ENCODE measurements at places on chromosomes 16 and 17.

DNA sequence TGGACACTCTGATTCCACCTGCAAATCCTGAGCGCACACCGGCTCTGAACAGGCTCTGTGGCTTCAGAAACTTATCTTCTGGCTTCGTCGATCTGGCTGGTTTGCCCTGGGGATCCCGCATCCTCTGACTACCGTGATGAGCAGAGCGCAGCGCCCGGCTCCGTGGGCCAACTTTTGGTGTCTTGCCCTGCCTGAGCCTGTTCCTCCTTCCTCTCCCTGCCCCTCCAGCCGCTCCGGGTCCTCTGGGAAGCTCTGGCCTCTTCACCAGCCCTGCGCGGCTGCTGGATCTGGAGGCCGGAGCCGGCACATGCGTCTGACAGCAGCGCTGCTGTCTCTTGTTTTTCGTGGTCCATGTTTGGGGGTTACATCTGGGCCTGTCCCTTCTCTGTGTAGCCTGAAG is 65.6 kb downstream of the JPH3 start:
- DNase-seq, result no peak

DNA sequence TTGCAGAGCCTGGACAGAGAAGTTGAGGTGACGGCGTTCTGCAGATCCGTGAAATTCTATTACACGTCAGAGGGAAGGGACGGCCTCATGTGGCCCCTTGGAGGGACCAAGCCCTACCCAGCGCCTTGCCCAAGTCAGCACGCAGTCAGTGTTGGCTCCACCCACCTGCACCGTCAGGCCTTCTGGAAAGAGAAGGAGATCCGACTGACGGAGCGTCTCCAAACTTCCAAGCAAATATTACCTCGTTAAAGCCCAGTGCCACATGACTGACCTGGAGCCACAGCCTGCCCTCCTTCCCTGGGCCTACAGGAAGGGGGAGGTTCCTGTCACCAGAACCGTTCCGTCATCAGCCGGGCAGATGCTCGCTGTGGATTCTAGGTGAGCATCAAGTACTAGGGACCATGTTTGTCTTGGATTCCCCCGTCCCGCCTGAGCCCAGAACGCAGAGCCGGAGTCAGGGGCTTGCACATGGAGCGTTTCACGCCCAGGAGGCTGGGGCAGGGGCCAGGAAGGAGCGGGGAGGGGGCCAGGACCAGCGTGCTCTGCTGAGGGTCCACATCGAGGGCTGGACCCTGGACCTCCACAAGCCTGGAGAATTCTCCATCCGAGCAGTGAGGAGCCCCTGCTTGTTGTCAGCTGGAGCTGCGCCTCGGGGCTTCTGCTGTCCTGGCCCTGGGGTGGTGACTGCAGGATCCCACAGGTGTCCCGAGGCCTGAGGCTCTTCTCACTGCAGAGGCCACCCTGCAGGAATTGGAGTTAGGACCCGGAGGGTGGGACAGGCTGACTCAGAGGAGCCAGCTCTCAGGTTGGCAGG is 22.6 kb upstream of the METRNL start:
- no peak for DNase-seq

DNA sequence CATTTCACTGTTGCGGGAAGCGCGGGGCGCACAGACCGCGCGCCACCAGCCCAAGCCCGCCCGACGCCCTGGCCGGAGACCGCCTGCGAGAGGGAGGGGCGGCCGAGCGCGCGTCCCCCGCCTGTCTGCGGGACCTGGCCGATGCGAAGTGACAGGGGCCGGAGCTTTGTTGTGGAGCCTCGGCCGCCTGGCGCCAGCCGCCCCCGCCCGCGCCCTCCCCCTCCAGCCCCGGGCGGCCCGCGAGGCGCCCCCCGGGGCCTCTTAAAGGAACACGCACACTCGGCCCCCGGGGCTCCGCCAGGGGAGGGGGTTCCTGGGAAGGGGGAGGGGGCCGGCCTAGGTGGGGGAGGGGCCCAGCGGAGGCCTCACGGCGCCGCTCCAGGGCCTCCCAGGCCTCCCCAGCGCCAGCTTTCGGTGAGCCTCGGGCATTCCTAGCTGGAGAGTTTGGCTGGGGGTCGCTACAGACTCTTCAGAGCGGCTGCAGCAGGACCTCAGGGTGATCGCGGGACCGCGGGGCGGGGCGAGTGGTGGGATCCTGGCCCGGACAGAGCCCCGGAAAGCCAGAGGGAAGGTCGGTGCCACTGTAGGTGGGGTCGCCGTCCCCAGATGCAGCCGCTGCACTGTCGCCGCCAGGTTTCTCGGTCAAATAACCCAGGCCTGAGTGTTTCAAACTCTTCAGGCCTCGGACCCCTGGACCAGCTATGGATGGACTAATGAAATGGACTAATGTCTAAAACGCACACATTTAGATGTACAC is 2.4 kb upstream of the TBX2 start:
- no peak for DNase-seq

GRCh38 chr16:76900285-76901263 is 290.4 kb upstream of the MON1B start:
- DNase-seq, result no peak

DNA sequence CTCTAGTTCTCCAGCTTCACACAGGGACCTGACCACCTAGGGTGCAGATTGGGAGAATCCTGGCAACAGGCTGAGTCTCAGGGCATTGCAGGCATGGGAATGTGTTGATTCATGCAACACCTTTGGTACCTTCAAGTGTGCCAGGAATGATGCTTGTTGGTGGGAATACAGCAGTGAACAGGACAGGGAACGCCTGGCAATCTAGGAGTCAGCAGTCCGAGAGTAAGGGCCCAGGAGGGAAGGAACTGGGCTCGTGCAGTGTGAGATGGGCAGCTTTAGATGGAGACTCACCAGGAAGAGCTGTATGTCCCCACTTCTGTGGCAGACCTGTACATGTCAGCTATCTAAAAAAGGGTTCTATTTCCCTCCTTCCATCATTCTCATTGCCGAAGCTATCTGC is 12.0 kb upstream of the MRC2 start:
- DNase-seq, result no peak

GRCh38 chr17:72576289-72576759 is 455.5 kb downstream of the SOX9 start:
- DNase-seq, result no peak

DNA sequence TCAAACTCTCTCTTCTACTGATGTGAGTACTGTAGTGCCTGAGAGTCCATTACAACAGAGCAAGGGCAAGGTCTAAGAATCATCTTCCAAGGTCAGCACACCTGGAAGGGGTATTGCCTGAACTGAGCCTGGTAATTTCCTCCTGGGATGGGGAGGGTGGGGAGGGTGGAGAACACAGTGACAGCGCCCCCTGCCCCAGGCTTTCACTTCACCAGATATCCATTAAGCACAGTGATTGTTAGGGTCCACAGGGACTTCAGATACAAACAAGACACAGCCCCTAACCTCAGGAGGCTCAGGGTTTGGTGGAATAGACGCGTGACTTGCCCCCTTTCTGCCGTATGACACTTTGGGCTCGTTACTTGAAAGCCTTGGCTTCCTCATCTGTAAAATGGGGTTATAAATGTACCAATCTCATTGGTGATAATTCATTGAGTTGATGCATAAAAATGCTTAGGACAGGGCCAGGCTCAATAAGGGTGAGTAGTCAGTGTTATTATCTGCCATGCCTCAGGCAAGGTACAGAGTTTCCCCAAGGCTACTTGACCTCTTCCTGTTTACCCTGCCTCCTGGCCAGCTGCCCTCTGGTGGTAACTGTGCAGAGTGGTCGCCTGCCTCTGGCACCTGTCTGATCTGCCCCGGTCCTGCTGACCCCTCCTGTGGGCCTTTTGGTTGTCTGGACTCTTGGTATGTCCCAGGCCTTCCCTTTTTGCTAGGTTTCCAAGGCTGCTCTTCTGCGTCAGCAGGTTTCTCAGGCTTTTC is 13.1 kb upstream of the BRD7 start:
- no peak for DNase-seq

DNA sequence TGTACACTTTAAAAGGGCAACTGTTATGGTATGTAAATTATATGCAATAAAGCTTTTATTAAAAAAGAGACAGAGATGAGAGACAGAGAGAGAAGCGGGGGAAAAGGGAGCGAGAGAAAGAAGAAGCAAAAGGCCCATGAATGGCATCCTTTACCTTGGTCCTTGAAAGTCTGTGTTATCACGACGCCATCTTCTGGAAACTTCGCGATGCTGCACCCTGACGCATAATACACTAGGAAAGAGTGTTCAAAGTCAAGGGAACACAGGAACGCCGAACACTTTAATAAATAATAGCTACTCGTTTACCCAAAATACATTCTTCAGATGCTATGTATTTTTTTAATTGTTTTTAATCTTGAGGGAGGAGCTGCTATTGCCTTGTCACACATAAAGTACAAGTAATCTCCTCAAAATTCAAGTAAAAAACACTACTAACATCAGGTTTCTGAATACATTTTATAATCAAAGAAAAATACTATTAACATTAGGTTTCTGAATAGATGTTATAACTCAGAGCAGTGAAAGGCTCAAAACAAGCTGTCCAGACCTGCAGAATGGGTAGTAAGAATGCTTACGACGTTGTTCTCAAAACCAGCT is 23.0 kb upstream of the SLC38A8 start:
- no peak for DNase-seq

- DNase-seq, result no peak
These were observed 75.4 kb downstream of the IRX3 start for GRCh38 chr16:54211203-54211602.

GRCh38 chr17:3507869-3508268 is 32.1 kb downstream of the ASPA start:
- DNase-seq, result no peak
